ENCODE measurements at places on chromosomes 12 and 14.

GRCh38 chr12:67714648-67715047 lies 66.1 kb downstream of the DYRK2 start:
- no peak for DNase-seq

DNA sequence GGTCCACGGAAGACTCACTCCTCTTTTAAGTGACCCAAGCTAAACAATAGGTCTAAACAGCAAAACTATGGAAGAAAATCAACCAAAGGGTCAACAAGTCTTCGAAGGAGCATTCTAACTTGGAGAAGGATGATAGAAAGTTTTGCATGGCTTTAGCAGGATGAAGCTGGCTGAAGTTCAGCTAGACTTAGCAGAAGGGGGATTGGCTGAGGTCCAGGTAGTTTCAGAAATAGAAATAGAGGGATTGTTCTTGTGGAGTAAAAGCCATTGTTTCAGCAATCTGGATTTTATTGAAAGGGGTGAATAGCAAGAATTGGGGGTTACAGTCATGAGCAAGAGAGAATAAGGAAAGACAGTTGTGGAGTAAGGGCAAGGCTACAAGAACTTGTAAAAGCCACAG lies 84.7 kb upstream of the TSPAN8 start:
- DNase-seq: no peak

GRCh38 chr12:66500841-66501240 lies 178.0 kb downstream of the GRIP1 start:
- DNase-seq: no peak

DNA sequence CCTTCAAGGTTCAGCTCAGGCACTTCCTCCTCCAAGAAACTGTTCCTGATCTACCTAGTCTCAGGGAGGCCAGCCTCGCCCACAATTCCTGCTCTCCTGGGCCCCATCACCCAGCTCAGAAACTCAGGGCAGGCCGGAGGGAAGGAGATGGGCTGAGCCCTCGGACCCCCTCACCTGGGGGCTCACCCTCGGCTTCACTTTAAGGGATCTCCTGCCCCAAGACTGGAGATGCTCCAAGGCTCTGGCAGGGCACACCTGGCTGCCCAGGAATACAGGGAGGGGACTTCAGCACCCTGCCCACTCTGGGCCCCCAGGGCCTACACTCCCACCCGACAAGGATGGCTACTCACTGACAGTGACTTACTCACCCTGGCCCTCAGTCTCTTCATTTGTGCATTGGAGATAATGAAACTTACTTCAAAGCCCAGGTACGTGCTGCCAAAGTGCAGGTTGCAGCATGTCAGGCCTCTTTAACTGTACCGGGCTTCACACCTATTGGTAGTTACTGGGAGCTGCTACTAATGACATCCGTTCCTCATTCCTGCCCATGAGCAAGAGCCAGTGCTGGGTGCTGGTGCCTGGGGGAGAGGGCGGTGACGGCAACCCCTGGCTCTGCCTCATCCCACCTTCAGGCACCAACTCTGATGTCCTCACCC lies 21.0 kb upstream of the PPP1R13B start:
- no peak for DNase-seq

- no peak for DNase-seq
Observed at GRCh38 chr12:95648990-95649791, 97.9 kb upstream of the USP44 start.

Data from left hindlimb (tissue), 1 donor.